ENCODE measurements at places on chromosomes 12 and 14.

GRCh38 chr12:124595444-124595843 is 28.0 kb upstream of the NCOR2 start:
- DNase-seq = no peak

DNA sequence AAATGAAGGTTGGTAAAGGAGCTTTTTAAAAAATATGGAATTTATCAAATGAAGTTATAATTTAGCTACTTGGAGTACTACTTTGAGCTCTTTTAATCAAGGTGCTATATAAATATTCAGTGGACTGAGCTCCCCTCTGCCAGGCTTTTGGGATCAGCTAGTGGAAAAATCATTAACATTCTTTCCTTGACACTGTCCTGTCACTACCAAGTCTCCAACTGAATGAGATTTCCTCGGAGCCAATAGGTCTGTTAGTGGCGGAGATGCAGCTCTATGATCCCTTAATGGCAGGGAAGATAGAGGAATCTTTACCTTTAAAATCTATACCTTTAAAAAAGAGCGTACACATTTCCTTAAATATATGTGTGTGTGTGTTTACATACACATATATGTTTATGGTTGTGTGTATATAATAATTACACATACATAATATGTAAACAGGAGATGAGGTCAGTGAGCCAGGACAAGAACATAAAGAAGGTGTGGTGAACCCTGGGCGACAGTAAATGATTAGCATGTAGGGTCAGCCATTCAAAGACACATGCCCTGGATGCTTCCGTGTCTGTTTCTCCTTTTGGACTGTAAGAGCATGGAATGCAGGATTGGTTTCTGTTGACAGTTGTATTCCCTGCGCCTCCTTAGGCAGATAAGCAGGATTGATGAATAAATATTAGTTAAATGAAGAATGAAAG is 47.7 kb upstream of the ATP2A2 start:
- no peak for DNase-seq

DNA sequence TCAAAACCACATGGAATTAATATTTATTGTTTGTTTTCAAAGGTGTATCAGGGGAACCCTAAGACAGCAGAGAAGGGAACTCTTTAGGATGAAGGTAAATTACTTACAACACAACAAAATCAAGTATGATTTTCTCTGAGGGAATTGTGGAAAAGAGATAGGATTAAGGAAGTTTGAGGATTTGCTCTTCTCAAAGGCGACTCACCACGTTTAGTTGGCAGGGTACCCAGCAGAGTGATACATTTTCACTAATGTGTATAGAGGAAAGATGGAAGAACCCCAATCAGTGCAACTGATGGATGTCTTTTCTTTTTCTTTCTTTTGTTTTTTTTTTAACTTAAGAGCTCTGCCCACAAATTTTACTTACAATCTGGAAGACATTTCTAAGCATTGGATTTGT is 499.2 kb downstream of the CCER1 start:
- DNase-seq = no peak

GRCh38 chr12:86006727-86007126 is 132.6 kb downstream of the NTS start:
- no peak for DNase-seq

DNA sequence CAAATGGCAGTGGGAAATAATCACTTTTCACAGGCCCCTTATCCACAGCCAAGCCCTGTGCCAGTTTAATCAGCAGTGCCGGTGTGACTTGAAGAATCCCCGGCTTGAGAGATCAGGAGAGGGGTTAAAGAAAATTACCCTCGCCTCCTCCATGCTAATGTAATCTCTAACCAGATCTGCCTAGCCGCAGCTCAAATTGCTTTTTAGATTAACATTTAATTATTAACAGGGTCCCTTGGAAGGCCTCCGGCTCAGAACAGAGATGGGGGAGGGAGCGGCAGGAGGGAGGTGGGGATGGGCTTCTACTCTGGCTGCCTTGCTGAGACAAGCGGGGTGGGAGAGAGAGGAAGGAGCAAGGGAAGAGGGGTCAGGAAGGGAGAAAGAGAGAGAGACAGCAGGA is 24.0 kb downstream of the FAM222A start:
- DNase-seq = no peak

GRCh38 chr14:24960816-24961215 is 89.1 kb downstream of the STXBP6 start:
- DNase-seq = no peak

DNA sequence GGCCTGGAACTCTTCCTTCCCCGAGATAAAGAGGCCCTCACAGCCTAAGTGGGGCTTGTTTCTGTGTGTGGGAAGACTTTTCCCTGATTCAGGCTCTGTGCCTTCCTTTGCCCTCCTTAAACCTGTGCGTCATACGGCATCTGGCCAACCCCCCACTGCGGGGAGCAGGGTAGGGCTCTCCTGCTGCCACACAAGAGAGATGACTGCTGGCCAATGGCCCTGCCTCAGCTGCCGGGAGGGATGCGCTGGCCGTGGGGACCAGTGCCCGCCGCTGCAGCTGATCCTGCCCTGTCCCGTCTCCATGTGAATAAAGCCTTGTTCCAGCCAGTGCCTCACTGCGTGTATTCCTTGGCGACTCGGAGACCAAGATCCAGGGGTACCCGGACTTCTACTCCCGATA is 42.5 kb upstream of the BEGAIN start:
- DNase-seq = no peak

GRCh38 chr12:56202366-56202765 is 13.1 kb upstream of the SMARCC2 start:
- DNase-seq = no peak

- DNase-seq = no peak
These were observed 1.1 kb downstream of the TOGARAM1 start for GRCh38 chr14:44963044-44963528.

GRCh38 chr12:56995930-56996496 is 10.3 kb downstream of the ZBTB39 start:
- DNase-seq = no peak

DNA sequence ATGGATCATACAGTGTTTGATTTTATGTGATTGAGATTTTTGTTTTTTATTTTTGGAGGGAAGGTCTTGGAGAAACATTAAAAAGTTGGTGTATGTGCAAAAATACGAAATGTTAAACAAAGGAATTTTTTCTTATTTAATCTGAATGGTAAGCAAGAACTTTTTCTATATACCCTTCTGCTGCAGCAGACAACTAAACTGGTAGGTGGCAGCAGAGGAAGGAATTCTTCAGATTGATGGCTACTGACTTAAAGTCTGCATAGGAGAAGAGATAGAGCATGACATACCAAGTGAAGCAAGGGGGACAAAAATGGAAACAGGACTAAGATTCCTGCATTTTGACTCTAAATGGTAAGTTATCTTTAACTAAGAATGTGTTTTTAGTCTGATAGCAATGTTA is 42.0 kb upstream of the A2ML1 start:
- no peak for DNase-seq

DNA sequence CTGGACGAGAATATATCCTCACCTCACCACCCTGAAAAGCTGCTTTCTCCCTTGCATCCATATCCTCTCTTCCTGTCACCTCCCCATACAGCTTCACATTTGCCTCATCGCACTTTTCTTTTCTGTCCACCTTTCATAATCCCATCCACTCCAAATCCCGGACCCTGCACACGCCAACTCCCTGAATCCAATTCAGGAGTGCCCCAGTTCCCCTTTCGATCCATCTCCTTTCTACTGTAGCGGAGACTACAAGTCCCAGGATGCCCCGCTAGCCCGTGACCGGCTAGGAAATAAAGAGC is 2.5 kb downstream of the TMEM253 start:
- no peak for DNase-seq

GRCh38 chr14:78618368-78618767 is 448.2 kb downstream of the NRXN3 start:
- DNase-seq = no peak

GRCh38 chr12:90102957-90103652 is 394.5 kb upstream of the ATP2B1 start:
- DNase-seq = no peak

DNA sequence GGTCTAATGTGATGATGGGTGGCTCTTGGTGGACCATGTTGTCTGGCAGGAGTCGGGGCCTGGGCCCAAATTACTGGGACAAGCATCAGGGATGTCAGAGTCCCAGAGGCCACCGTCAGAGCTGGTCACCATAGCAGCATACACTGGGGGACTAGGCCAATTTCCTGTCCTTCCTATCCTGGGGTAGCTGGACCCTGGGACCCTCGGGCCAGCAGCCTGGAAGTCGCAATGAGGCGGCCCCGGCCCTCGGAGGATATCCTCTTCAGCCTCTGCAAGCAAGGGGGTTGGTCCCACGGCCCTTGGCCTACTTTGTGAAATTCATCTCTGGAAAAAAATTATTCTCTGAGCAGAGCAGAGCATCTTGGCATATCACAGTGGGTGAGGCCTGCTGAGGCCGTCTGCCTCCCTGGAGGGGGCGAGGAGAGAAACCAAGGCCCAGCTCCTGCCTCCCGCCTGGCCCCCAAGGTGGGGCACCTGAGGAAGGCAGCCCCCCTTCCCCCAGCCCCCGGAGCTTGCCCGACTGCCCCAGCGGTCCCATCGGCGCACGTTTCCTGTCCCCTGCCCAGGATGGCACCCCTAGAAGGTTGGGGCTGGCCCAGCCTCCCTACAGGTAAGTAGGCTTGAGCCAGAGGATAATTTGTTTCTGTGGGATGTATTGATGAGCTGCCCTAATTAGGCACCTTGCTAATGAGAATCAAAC is 135.0 kb upstream of the MYL2 start:
- no peak for DNase-seq

GRCh38 chr14:46985529-46986380 is 334.2 kb upstream of the RPL10L start:
- DNase-seq = no peak

DNA sequence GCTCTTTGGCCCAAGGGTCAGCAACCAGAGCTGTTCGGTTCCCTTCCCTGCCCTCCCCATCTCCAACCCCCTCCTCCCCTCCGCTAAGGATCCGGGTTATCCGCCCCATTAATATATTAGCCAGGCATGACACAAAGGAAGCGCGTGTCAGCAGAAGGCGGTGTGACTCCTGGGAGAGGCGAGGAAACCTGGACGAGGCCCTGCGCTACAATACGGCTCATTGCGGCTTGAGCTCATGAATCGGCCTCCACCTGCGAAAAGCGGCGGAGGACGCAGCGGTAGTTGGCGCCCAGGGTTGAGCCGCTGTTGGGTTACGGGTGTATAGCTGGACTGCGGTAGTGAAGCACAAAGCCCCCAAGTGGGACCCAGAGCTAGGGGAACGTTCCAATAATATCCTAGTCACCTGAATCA is 9.9 kb downstream of the FOXA1 start:
- DNase-seq = no peak

- no peak for DNase-seq
These were observed 85.9 kb upstream of the NCOR2 start for GRCh38 chr12:124653169-124653931.

- no peak for DNase-seq
These were observed 105.3 kb downstream of the WIF1 start for GRCh38 chr12:65015850-65016249.

GRCh38 chr12:89537389-89537788 is 11.5 kb upstream of the POC1B start:
- DNase-seq = no peak

DNA sequence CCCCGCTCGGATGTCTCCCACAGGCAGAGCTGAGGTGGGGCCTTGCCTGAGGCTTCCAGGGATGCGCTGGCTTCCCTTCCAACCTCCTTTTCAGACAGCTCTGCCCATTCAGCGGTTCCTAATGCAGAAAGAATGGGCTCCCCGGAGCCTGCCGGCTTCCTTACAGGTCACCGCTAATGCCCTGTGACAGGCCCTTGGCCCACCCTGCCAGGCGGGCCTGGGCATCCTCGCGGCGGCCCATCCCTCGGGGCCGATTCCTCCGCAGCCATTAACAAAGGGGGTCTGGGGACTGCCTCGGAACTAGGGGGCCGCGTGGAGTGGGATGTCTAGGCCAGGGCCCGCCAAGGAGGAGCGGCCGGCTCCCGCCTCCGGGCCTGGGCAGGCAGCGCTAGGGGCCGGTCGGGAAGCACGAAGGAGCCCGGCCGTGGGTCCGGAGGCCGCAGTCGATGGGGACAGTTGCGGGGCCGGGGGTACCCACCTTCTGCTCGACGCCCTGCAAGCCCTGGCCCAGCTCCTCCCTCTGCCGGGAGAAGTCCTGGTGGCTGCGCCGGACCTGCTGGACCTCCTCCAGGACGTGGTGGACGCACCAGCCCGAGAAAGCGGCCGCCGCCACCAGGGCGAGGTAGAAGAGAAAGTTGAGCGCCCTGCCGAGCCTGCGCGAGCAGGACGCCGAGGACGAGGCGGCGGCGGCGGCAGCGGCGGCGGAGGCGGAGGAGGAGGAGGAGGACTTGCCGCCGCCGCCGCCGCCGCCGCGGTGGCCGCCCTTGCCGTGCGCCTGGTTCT is 738 bp downstream of the CKAP4 start:
- DNase-seq = no peak

DNA sequence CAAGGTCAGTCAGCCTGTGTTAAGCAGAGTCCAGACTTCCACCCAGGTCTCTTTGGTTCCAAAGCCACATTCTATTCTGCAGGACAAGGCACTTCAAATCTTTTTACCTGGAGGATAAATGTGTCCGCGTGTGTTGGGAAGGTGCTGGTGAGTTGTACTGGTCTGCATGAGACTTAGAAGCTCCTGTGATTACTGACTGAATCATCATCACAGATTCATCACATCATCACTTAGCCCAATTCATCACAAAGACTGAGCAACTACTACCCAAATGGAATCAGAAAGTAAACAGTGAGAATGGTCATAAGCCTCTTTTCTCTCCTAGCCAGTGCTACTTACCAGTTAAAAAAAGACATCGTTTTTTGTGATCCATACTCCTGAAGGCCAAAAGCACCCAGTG is 5.3 kb downstream of the SLC15A5 start:
- DNase-seq = no peak

GRCh38 chr12:99553461-99553860 is 94.1 kb upstream of the GARIN6 start:
- DNase-seq = no peak

GRCh38 chr14:67270145-67270753 is 29.0 kb downstream of the PALS1 start:
- DNase-seq = no peak

- DNase-seq = no peak
These were observed 13.8 kb downstream of the RCOR1 start for GRCh38 chr14:102606296-102606695.

GRCh38 chr12:15546102-15546701 is 223.9 kb downstream of the PTPRO start:
- DNase-seq = no peak

- no peak for DNase-seq
These were observed 5.6 kb upstream of the FAM234B start for GRCh38 chr12:13038491-13039161.

GRCh38 chr12:12048714-12049113 is 22.0 kb upstream of the BCL2L14 start:
- DNase-seq = no peak

GRCh38 chr12:76698966-76699365 is 64.9 kb upstream of the ZDHHC17 start:
- no peak for DNase-seq

DNA sequence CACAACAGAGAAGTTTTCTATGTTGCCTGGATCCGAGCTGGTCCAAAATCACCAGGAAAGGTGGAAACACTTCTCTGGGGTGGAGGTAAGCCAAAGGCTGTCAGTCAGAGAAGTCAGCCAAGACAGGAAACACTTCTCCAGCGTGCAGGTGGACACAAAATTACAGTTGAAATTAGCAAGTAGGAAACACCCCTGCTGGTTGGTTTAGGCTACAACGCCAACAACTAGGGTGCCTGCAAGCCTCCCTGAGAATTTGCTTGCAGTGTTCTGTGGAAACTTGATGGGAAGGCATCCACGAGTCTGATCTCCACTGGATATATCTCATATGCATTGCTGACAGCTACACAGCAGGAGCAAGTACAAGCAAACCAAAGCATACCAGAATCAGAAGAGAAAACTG is 600.5 kb downstream of the RERGL start:
- no peak for DNase-seq

GRCh38 chr12:19852100-19852855 is 413.0 kb downstream of the AEBP2 start:
- no peak for DNase-seq

All from cortex of kidney (tissue), 1 donor.